NCI-H1092 (cell line): ENCODE measurements at places on chromosomes 2 and 18.

- no peak for DNase-seq
Measured at GRCh38 chr2:8628866-8629209, 53.0 kb upstream of the ID2 start.

- no peak for DNase-seq
Measured at GRCh38 chr2:100235098-100235497, 87.2 kb downstream of the LONRF2 start.

- no peak for DNase-seq
Measured at GRCh38 chr18:9130195-9130594, 6.4 kb upstream of the ANKRD12 start.

GRCh38 chr2:58432491-58433170, 191.5 kb upstream of the FANCL start:
- no peak for DNase-seq

- DNase-seq = peak; percentile 60
Measured at GRCh38 chr2:128318776-128319464, at the start of gene HS6ST1. Gene HS6ST1 (minus strand): TSS chr2:128318868. CDS start chr2:128318563, 305 bp downstream.

- no peak for DNase-seq
Measured at GRCh38 chr2:204026294-204026693, 89.7 kb downstream of the ICOS start.

DNA sequence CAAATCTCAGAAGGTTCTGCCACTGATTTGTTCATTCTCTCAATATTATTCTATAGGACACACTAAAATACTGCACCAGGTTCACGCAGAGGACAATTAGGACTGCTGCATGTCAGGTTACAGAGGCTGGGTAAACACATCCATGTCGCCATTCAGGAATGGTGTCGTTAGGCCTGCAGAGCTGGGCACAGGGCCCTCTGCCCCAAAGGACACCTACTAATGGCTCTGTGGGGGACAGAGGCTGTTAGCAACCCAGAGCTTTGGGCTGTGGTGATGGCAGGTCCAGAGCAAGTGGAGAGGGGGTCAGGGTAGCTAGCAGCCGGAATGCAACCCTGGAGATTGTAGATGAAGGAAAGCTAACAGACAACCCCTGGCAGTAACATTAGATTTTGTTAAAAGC, 115.9 kb downstream of the TTC32 start:
- DNase-seq = no peak

GRCh38 chr2:237482485-237482884, 4.6 kb upstream of the MLPH start:
- peak; percentile 86 for DNase-seq

- DNase-seq = no peak
Measured at GRCh38 chr2:1256632-1257324, 156.5 kb upstream of the TPO start.

GRCh38 chr2:164953279-164953678, 2.0 kb downstream of the SLC38A11 start:
- no peak for DNase-seq

DNA sequence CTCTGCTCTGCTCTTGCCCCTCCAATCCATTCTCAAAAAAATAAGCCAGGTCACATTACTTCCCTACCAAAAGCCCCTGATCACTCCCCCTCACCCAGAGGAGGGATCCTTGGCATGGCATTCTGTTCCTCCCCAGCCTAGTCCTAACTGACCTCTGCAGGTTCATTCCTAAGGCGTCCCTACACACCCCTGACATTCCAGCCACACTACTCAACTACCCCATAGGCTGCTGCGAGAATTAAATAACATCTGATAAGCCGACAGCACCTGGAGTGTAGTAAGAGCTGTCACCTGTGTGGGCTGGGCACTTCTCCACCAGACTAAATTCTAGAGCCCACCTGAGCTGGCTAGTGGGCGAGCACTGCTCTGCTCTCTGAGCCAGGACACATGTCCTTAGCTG, 44.7 kb upstream of the SLC1A4 start:
- DNase-seq = no peak

- no peak for DNase-seq
Measured at GRCh38 chr18:50839341-50839740, 19.5 kb upstream of the MRO start.

GRCh38 chr2:125172181-125172580, 1147.1 kb downstream of the CNTNAP5 start:
- DNase-seq = no peak

DNA sequence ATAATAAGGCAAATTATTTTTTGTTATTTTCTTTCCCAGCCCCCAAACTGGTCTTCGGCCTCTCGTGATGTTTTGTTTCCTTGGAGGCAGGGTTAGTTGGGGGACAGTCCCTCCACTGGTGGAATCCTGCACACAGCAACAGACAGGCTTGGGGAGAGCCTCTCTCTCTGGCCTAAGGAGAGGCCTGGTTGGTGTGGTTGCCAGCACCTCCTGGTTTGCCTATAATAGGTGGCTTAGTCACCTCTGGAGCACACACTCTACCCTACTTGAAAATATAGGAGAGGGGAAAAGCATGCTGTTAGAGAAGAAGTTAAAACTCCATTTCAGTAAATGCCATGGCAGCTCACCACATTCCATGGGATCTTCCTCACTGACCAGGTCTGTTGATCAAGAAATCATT, 417.2 kb upstream of the MEIS1 start:
- no peak for DNase-seq

DNA sequence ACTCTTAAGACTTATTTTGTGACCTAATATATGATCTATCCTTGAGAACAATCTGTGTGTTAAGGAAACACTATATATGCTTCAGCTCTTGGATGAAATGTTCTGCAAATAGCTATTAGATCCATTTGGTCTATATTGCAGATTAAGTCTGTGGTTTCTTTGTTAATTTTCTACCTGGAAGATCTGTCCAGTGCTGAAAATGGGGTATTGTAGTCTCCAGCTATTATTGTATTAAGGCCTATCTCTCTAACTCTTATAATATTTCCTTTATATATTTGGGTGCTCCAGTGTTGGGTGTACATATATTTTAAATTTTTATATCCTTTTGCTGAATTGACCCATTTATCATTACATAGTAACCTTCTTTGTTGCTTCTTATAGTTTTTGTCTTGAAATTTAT, 992.7 kb upstream of the CDH2 start:
- DNase-seq = no peak

GRCh38 chr2:234251326-234252271, 201.1 kb downstream of the SPP2 start:
- no peak for DNase-seq

- DNase-seq = no peak
Measured at GRCh38 chr2:44969936-44970335, 28.4 kb downstream of the SIX3 start.

DNA sequence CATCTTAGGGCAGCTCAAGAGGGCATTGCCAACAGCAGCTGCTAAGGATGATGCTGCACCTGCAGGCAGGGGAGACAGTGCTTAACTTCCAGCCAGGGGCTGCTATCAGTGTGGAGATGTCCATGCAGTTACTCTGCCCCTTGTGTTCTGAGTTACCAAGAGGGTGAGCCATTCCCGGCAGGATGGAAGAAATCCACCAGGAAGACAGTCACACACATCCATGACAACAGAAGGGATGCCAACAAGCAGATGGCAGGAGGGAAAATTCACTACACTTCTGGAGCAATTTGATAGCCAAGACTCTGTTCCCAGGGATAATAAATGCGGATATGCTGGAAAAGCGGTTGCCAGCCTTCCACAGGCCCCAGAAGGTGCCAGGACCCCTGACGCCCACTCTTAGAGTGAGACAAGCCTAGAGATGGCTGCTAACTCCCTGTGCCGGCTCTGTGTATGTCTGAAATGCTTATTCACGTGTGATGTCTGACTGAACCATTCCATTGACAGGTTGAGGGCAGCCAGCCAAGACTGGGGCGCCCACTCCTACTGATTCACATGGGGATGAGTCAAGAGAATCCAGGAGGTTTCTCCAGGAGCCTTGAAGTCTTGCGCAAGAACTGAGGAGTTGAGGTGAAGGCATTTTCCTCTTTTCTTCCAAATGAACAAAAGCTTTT, 24.5 kb downstream of the LOXHD1 start:
- no peak for DNase-seq

DNA sequence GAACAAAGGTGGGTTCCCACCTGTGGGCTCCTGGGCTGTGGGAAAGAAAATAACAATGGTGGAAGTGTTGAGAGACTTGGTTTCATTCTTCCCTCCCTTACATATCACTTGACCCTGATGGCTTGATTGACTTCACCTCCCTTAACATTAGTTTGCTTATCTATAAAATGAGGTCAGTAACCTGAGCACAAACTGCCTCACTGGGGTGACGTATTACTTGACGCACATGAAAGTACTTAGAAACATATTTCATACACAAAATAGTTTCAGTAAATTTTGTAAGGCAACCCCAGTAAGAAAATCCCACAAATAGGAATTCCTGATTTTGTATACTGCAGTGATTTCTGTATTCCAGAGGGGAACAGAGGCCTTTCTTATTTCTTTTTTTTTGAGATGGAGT, 29.4 kb upstream of the LPIN2 start:
- DNase-seq = no peak

DNA sequence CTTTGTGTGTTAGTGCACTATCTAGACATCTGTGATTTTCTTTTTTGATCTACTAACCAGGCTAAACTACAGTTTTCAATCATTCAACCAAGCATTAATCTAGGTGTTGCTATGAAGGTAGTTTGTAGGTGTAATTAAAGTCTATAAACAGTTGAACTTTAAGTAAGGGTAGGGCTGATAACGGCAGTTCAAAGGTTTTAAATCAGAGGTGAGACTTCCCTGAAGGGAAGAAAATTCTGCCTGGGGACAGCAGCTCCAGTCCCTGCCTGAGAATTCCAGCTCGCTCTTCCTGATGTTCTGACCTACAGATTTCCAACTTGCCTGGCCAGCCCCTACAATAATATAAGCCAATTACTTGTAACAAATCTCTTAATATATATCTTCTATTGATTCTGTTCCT, 663.9 kb downstream of the MBD2 start:
- DNase-seq = no peak

- peak; percentile 27 for DNase-seq
Measured at GRCh38 chr2:197799068-197799467, 5.3 kb upstream of the PLCL1 start.

DNA sequence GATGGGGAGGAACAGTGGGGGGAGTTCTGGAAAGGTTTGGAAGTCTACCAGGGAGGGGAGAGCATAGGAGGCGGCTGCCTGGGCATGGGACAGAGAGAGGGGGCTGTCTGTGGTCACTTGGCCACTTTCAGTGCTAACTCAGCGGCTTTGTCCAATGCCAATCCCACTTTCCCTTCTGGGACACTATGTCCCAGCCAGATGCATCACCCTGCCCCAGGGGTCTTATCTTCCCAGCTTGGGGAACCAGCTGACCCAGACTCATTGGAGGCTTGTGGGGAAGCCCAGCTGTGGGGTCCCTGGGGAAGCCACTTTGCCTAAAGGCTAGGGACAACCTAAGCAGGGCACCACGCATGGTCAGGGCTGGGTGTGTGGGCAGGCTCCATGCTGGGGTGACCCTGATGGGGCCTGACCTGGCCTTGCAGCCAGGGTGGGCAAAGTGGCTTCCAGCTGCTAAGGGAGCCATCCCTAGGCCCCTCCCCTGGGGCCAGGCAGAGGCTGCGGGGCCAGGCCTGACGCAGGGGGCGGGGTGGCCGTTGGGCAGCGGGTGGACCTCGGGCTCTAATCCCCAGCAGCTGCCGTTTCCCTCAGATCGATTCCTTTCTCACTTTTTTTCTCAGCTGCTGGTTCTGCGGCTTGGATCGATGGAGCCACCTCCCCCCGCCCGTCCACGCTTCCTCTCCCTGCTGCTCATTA, 1.6 kb upstream of the ASIC4 start:
- DNase-seq = no peak

GRCh38 chr2:207223051-207223450, 57.3 kb upstream of the KLF7 start:
- no peak for DNase-seq

GRCh38 chr2:191917967-191918651, 71.2 kb upstream of the CAVIN2 start:
- peak; percentile 38 for DNase-seq

- no peak for DNase-seq
Measured at GRCh38 chr2:150811259-150811855, 323.9 kb upstream of the RND3 start.

GRCh38 chr18:48847807-48848486, 102.8 kb downstream of the SMAD7 start:
- no peak for DNase-seq
